ENCODE measurements at places on chromosomes 13 and 19. TPM values are rescaled to one million over a fixed set of nuclear protein-coding genes. Genes with fewer than 3 reads are reported as not detected.
A peak's percentile ranks its signal among the peaks of the same experiment; 100 is the strongest.

Gene KLK15
- not detected for total RNA-seq

Gene LIN7B
- 12.2 TPM for total RNA-seq

Gene PTGIR
- 12.6 TPM for total RNA-seq

DNA sequence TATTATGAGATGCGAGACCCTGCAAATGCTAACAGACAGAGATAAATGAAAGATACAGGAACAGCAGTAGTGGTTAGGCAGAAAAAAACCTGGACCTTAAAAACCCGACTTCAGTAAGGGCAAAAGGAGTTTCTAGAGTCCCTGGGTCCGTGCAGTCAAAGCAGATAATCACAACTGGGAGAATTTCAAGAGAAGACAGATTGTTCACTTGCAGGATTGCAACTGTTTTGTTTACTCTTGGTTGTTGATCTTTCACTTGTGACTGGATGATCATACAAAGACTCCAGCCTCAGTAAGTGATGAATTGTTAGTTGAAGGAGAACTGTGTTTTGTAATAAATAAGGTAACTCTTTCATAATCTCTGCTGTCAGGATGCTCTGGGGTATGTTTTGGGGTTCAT, 135.1 kb downstream of the GPC6 start:
- no peaks in the 10 kb centered on the region for H3K4me1 ChIP-seq
- H3K4me3 ChIP-seq = no peak overlapping the region
- no peak overlapping the region for H3K27ac ChIP-seq
- no peaks in the 10 kb centered on the region for H3K36me3 ChIP-seq

DNA sequence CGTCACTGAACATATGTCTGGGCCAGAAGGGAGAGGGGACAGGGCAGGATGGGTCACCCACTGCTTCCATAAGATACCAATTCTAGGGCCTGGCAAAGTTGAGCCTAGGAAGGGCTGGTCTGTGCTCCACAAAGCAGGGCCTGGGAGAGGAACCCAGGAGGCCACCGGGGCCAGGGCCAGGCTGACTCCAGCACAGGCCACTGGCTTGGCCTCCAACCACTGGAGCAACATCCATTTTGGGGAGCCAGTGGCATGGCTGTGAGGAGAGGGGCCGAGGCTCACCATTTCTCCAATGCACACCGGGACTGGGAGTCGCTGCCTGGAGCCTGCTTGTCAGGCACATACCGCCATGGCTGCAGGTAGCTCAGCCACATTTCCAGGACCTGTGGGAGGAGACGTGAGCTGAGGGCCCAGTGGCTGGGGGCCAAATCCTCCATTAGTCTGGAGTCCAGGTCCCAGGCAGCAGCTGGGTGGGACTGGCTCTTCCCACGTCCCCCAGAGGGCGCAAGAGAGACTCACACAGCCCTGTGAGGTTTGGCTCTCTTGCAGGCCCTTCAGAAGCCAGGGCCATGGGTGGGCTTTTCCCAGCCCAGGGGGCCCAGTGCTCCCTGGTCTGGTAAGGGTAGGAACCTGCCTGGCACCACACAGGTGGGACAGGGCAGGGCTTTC, 27.7 kb downstream of the TUBA3C start:
- H3K4me3 ChIP-seq = no peak overlapping the region
- H3K4me1 ChIP-seq = peaks cover 3% of the 10 kb centered on the region
- no peaks in the 10 kb centered on the region for H3K36me3 ChIP-seq

GRCh38 chr13:48775804-48776203, 122.1 kb downstream of the CYSLTR2 start:
- no peak for DNase-seq
- H3K4me1 ChIP-seq = no peaks in the 10 kb centered on the region
- H3K36me3 ChIP-seq = no peaks in the 10 kb centered on the region
- H3K27me3 ChIP-seq = no peaks in the 10 kb centered on the region
- no peak overlapping the region for H3K27ac ChIP-seq

- H3K27me3 ChIP-seq = no peaks in the 10 kb centered on the region
- no peaks in the 10 kb centered on the region for H3K4me1 ChIP-seq
- DNase-seq = no peak
- H3K36me3 ChIP-seq = no peaks in the 10 kb centered on the region
These were observed 1238.9 kb upstream of the MIR17HG start for GRCh38 chr13:90108547-90108946.

DNA sequence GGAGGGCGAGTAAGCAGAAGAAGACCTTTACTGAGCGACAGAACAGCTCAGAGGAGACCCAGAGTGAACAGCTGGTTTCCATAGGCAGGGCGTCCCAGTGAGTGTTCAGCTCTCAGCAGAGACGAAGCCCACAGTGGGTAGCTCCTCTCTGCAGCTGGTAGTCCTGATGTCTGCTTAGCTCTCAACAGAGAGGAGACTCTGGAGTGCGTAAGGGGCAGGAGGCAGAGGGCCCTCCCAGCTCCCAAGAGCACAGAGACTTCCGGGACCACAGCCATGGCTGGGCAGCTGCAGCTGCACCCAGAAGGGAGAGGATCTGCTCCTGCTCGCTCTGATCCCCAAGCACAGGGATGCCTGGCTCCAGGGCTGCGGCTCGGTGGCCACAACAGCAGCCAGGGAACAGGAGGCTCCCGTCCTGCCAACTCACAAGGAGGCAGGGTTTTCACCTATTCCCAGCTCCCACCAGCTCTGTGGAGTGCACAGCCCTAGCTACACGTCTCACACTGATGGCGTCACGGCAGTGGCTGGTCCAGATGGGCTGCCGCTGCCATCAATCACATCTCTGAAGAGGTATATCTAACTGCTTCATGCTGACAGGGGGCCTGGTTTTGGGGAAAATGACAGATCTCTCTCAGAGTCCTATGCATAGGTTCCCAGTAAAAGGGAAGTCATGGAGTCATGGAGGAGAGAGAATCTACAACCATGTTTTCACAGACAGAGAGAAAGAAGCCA, 2660.1 kb upstream of the PCDH20 start:
- H3K36me3 ChIP-seq = no peaks in the 10 kb centered on the region
- H3K4me3 ChIP-seq = no peak overlapping the region

GRCh38 chr19:51123381-51123800, 1.3 kb upstream of the SIGLEC9 start:
- peak overlapping the region; percentile 82 for H3K27ac ChIP-seq
- no peak for DNase-seq
- H3K27me3 ChIP-seq = no peaks in the 10 kb centered on the region
- H3K4me1 ChIP-seq = peaks cover 5% of the 10 kb centered on the region

- H3K27ac ChIP-seq = no peak overlapping the region
- H3K27me3 ChIP-seq = no peaks in the 10 kb centered on the region
- DNase-seq = no peak
- no peaks in the 10 kb centered on the region for H3K36me3 ChIP-seq
- H3K4me1 ChIP-seq = no peaks in the 10 kb centered on the region
These were observed 1608.8 kb downstream of the OLFM4 start for GRCh38 chr13:54637366-54637765.

DNA sequence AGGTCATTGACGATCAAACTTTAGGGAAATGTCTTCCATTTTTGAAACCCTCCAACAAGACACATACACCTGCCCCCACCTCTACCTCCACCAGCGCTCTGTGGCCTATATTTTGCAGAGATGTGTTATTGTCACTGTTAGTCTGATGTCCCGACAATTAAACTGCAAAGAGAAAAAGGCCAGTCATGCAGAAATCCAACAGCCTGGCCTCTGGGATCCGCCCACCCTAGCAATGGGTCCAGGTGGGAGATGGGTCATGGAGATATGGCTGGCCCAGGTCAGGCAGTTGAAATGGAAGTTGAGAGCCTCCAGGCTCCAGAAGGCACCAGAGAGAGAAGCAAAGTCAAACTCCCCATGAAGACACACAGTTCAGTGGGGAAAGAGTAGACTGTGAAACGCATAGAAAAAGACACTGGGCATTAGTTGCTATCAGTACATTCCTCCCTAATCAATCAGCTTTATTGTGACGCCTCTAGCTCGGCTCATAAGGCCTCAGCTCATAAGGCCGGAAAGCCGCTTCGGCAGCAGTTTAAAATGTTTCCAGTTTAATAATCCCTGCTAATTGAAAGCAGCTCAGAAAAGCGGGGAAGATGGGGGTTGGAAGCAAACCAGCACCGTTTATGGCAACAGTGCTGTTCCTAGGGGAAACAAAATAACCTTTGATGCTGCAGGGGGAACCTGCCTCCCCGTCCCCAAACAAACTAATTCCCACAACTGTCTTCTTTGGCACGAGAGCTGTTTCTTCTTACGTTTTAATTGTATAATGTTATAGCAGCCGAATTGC, 239.7 kb upstream of the ZNF507 start:
- no peak overlapping the region for H3K4me3 ChIP-seq
- H3K27ac ChIP-seq = no peak overlapping the region
- no peak for DNase-seq
- H3K27me3 ChIP-seq = no peaks in the 10 kb centered on the region
- H3K4me1 ChIP-seq = no peaks in the 10 kb centered on the region

GRCh38 chr13:114048443-114048842, 74.6 kb upstream of the C13orf46 start:
- no peak overlapping the region for H3K4me3 ChIP-seq
- no peak for DNase-seq
- H3K36me3 ChIP-seq = no peaks in the 10 kb centered on the region
- H3K27me3 ChIP-seq = no peaks in the 10 kb centered on the region

DNA sequence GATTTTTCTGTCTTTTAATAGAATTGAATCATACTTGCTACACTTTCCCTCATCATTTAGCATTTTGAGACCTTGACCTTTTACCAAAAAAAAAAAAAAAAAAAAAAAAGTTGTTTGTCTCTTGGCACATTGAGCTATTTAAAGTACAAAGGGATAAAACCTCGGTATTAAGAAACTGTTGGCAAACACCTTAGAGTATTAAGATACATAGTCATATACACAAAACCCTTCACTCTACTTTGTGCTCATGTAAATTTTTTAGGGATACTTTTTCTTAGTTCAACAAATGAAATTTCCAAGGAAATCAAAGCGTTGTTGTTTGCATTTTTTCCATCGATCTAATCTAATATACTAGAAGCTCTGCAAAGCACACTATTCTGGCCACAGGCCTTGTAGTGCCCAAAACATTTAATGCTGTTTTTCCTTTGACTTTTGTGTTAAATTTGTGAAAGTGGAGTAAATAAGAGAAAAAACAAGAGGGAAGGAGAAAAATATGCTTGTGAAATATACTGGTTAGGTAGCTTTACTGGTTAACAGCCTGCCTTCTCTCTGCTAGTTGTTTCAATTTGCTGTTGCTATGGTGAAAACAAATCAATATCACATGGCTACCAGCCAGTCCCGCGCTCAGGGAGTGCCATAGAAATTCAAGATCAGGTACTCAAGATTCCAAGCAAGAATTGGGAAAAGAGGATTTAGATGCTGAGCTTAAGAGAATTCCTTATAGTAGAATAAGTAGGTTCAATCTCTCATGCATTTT, 2.6 kb downstream of the MBNL2 start:
- no peaks in the 10 kb centered on the region for H3K27me3 ChIP-seq
- peak overlapping the region; percentile 68 for H3K4me3 ChIP-seq
- peak overlapping the region; percentile 87 for H3K27ac ChIP-seq
- peaks cover 53% of the 10 kb centered on the region for H3K4me1 ChIP-seq
- no peaks in the 10 kb centered on the region for H3K36me3 ChIP-seq
- DNase-seq = no peak

DNA sequence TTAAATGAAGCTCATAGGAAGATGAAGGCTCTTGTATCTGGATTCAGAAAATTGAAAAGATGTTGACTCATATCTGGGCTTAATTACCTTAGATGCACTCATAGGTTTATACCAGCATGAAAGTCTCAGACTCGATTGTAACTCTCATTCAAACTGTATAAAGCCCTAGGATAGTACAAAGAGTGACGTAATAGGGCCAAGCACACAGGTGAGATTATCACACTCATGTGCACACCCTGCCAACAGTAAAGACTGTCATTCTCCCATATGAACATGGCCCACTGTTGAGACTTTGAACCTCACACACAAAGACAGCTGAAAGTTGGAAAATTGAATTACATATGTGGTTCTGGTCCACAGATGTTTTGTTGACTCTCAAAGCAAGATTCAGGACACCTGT, 18.0 kb upstream of the ZNF723 start:
- DNase-seq = no peak
- H3K27me3 ChIP-seq = no peaks in the 10 kb centered on the region
- H3K4me3 ChIP-seq = no peak overlapping the region

DNA sequence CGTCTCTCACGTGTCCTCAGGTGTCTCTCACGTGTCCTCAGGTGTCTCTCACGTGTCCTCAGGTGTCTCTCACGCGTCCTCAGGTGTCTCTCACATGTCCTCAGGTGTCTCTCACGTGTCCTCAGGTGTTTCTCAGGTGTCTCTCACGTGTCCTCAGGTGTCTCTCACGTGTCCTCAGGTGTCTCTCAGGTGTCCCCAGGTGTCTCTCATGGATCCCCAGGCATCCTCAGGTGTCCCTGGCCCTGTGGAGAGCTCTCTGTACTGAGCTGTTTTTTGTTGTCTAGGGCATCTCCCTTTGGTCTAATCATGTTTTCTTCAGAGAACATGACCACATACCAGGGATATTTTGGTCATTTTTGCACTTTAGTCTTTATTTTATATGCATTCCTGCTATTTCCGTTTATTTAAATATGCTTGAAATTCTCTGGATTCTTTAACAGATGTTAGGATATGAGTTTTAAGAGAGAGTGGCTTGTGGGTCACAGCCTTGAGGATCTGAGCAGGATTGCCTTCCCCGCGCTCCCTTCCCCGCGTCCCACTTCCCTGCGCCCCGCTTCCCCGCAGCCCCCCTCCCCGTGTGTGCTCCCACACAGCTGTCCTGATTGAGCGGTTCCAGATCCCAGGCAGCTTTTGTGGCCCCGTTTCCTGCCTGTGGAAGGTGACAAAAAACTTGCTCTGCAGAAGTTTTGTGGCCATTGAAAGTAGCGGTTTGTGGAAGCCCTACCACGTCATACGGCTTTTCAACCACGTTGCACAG, 31.9 kb downstream of the ATP4B start:
- no peak overlapping the region for H3K4me3 ChIP-seq
- no peaks in the 10 kb centered on the region for H3K27me3 ChIP-seq
- H3K4me1 ChIP-seq = no peaks in the 10 kb centered on the region
- H3K36me3 ChIP-seq = peaks cover 6% of the 10 kb centered on the region

GRCh38 chr19:33518541-33518940, 3.0 kb downstream of the PEPD start:
- peaks cover 20% of the 10 kb centered on the region for H3K4me1 ChIP-seq
- DNase-seq = no peak
- H3K36me3 ChIP-seq = no peaks in the 10 kb centered on the region
- no peaks in the 10 kb centered on the region for H3K27me3 ChIP-seq
- H3K4me3 ChIP-seq = no peak overlapping the region

DNA sequence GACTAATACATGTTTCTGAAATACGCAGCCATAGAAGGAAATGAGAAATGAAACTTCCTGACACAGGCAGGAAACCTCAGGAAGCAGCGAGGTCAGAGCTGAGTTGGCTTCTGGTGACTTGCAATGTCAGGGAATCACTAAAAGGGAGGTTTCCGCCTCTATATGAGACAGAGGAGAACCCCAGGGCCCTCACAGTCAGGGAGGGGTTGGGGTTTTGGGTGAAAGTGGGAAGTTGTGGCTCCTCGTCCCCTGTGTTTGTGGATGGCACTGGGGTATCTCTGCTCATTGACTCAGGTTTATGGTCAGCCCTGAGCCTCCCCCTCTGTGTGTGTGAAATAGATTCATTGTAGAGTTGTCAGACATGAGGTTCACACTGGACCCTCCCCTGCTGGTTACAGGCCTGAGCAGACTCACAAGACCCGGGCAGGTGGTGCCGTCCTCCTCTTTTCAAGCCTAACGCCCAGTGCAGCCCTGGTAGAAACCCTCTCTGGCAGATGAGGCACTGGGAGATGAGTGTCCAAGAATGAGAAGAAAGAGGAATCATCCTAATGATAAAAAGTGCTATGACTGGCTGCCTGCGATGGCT, 5.5 kb upstream of the LILRA6 start:
- no peaks in the 10 kb centered on the region for H3K4me1 ChIP-seq
- H3K4me3 ChIP-seq = no peak overlapping the region
- H3K36me3 ChIP-seq = no peaks in the 10 kb centered on the region
- H3K27me3 ChIP-seq = peaks cover 4% of the 10 kb centered on the region

Data from upper lobe of right lung (tissue), 1 donor.